ENCODE measurements at places on chromosomes 7 and 10.

DNA sequence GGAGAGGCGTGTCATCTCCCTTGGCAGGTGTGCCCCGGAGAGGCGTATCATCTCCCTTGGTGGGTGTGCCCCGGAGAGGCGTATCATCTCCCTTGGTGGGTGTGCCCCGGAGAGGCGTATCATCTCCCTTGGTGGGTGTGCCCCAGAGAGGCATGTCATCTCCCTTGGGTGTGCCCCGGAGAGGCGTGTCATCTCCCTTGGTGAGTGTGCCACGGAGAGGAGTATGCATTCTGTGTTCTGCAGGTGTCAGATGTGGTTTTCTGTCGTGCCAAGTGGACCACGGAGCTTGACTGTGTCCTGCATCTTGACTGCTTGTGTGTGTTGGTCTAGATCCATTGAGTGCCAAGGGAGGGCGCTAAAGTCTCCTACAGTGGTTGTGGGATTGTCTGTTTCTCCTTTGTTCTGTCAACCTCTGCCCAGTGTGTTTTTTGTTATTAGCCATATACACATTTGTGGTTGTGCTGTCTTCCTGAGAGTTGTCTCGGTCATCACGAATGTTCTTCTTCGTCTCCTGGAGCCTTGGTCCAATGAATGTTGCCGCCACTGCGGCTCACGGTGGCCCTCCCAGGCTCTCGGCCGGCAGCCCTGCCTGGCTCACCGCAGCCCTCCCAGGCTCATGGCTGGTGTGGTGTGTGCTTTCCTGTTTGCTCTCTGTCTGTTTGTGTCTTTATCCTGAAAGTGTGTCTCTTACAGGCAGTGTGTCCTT lies 96.8 kb downstream of the INPP5A start:
- DNase-seq = no peak

GRCh38 chr10:69007260-69007659 lies 18.7 kb downstream of the KIFBP start:
- no peak for DNase-seq

DNA sequence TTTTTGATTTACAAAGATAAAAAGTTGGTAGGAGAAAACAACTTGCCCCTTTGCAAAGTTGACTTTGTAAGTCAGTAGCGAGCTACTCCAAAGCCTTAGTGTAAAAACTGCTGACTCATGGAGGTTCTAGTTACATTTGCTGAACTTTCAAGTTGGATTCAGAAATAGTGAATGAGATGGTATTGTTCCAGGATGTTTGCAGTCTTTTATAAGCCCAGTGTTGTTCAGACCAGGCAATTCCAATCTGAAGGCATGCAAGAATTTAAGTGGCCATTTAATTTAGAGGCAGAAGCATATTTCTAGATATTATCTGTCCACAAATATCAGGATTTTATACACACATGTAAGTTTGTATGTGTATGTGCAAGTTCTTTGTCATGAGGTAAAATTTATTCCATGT lies 21.6 kb downstream of the TES start:
- no peak for DNase-seq

DNA sequence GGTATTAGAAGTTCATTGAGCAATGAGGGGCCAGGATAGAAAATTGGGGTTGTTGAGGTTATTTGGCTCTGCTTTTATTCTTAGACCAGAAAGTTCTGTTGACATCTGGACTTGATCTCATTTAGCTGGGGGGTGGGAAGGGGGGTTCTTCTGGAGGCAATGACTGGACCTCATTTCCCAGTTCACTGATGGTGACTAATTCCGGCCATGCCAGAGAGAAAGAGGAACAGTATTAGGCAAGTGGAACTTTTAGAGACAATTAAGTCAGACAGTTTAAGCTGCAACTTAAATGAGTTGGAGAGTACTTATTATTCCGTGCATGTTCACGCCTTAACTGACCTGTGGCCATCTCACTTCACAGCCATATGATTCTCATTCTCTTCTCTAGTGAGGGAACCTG lies 512.5 kb downstream of the REEP3 start:
- no peak for DNase-seq

DNA sequence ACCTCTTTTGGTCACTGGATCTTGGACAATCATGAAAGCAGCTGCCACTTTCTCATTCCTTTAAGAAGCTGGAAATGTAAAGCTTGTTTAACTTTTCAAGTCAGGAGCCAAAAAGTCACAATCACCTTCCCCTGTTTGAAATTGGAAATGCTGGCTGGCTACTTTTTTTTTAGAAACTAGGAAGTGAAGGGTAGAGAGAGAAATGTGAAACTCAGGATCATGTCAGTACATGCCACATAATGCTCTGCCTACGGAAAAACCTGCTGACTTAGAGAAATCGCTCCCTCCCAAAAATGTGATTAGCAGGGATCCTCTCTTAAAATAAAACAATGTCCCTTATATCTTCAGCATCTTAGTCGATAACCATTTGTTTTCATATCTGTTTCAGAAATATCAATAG lies 188.4 kb upstream of the C7orf33 start:
- no peak for DNase-seq

DNA sequence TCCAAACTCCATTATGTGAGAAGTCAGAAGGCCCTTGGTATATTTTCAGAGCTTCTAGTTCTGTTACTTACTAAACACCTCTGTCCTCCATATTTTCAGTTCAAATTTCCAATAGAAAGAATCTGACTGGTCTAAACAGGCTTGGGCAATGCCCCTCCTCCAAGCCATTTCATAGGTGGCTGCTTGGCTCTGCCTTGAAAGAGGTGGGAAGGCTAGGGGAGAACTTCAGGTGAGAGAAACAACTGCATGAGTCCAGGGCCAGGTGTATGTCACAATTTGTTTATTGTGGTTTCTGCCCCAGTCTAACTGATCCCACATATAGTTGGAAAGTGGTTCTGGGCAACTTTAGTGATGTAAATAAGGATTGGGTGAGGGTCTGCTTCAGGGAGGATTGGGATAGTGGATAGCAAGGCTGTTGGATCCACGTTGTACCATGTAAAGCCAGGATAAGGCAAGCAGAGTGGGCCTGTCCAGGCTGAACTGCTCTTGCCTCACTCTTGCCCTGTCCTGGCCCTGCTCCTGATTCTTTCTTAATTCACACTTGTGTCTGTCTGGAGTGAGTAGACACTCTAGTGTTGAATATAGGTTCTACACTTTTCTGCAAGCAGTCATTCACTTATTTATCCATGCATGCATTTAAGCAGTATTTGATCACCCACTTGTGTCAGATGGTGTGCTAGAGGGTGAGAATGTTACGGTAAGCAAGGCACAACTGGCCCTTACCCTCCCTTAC lies 67.5 kb upstream of the COMTD1 start:
- no peak for DNase-seq

DNA sequence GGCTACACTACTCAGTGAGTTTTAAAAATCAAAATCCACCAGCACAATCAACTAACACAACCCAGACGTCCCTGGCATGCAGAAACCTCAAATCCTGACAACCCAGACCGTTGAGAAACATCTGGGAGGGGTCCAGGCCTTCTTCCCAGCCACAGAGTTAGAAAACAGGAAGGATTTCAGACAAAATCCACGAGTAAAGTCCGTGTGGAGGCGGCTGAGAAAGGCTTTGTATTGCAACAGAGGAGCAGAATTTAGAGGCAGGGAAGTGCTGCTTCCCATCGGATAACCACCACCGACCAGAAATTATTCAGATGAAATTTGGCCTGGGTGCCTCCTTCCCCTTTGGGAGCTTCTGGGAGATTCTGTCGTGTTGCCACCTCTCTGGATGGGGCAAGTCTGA lies 61.5 kb downstream of the TNS3 start:
- DNase-seq = no peak

DNA sequence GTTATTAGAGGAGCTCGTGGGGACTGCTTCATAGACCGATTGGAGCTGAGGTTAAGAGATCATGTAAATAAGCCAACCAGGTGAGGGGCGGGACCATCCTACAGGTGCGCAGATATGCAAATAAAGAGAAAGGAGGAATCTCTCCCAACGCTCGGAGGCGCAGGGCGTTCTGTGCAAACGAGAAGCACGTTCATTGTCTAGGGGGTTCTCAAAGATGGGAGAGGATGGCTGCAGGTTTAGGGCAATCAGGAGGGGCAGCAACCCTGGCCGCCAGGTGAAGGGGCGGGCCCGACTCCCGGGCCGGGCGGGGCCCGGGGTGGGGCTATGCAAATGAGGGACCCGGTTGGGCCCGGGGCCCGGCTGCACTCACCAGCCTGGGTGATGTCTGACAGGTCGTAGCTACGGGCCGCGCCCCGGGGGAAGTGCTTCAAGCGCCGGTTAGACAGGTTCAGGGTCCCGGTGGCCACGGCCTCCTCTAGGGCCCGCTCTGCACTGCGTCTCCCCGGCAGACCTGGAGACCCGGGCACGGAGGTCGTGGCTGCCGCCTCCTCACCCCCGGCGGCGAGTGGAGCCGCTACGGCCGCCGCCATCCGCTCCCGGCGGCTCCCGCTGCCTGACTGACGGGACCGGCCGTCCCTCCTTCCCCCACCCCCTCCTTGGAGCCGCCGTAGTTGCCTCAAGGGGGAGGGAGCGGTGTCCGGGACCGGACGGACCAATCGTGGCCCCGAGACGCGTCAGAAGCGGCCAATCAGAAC lies at the start of gene LRCH4:
TSS of gene LRCH4 (minus strand) at position 619 of the 755 bp plus-strand sequence. CDS start at position 590, 29 bp downstream.
- DNase-seq = no peak

DNA sequence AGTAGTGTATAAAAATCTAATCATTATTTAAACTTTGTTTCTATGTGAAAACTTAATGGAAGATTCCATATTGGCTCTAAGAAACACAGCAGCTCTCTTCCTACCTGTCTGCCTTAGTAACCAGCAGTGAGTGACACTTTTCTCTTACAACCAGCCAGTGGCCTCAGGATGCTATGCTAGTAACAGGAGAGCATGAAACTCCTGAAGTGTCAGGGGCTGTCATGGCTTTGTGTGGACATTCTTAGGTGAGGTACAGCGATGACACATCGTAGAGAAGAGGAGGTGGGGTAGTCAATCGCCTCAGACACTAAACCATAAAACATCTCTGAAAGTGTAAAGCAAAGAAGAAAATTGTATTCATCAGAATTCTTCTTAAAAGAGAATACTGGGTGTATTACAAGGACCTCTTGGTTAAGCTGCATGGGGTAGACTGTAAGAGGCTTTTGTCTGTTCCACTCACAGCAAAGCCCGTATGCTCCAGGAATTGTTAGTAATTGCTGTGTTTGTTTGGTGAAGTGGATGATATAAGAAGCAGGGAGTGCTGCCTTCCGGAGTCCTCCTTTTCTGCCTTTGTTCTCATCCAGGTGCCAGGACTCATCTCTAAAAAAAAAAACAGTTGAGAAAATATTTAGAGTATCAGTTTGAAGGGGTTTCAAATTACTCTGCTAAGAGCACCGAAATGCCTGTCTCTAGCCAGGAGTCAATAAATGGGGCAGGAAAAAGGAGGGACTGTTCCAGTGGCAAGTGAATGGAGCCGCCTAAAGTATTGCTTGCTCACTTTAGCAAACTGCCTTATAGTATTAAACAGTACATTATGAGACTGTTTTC lies 518.8 kb downstream of the CNTNAP2 start:
- DNase-seq = no peak

DNA sequence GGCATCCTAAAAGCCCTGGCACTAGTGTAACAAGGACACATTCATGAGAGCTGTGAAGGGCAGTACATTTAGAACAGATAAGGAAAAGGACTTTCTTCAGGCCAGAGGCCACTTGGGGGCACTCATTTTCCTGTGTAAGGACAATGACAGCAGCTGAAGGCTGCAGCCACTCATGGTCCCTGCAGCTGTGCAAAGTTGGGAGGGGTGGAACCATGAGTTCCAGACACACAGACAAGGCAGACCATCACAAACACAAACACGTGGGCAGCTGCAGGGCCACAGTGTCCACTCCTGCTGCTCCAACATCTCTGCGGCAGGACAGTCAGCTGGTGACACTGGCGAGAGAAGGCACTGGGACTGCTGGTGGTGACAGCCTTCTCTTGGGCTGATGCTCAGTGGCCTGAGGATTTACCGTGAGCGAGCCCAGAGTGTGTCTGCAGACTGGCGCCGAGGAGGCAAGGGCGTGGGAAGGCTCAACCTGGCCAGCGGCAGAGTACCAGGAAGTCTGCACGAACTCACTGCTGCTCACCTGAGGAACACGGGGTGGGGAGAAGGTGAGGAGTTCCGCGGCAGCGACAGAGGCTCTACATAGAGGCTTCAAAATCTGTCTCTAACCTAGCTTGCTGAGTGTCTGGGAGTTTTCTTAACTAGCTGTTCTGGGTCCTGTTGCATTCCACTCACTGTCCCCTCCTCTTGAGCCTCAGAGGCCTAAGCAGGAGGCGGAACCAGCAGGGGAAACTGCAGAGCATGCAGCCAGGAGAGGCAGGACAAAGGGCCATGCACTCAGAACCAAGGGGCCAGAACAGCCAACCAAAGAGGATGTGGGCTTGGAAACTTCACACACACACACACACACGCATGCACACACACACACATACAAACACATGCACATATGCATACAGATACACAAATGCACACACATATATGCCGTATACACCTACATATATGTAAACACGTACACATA lies 76.5 kb upstream of the DDC start:
- DNase-seq = no peak

- DNase-seq = no peak
Observed at GRCh38 chr7:124022551-124022950, 10.3 kb downstream of the TMEM229A start.

DNA sequence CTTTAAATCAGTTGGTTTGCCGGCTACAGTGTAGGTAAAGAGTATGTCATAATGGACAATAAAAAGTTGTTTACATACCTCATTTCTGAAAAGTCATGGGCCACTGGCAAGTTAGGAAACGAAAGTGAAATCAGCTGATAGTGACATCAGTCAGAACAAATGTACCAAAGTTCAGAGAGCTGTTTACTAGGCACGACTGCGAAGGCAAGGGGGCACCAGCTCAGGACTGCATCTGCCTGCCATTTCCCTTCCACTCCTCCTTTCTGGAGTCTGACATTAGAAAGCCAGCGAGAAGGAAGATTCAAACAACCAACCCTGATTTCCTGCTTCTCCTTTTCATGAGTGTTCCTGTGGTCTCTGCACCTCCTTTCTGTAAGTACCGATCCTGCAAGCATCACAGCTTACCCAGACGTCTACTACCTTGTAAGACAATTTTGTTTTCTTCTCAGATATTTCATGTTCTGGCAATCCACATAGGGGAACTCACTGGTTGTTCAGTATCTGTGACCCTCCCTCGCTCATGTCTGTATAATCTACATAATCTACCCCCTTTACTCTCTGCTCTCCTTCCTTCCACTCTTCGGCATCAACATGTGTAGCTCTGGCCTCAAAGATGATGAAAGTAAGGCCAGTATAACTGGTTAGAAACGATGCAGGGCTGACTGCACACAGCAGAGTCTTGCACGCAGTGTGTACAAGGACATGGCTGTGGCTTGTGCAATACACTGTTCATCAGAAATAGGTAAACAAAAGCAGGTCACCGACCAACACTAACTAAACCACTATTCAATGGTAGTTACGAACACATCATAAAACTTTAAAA lies at the start of gene TMEM140:
TSS of gene TMEM140 (plus strand) at position 174 of the 823 bp plus-strand sequence. CDS start 16,370 bp downstream, outside the sequence.
- DNase-seq = no peak

DNA sequence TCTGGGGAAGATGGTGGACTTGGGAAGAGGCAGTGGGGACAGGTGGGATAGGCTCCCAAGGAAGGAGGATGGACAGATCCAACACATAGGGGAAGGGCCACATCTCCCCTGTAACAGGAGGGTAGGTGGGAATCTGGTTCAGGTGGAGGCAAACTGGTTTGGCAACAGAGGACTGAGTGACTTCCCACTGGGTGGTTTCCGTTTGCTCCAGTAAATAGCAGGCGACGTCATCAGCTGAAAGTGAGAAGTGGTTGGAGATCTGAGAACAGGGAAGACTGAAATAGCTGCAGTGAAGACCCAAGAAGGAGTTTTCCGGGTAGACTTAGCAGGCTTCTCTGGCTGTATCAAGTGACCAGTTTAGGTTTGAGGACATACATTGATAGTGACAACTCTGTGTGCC lies 504.4 kb downstream of the GALNT17 start:
- DNase-seq = no peak
